Activated T-cell treated with anti-CD3 and anti-CD28 coated beads, Interleukin-2, amount 50 U/mL, for 4 hours (primary cell): ENCODE measurements at places on chromosomes 1 and 21. TPM values are rescaled to one million over a fixed set of nuclear protein-coding genes. Genes with fewer than 3 reads are reported as not detected.

DNA sequence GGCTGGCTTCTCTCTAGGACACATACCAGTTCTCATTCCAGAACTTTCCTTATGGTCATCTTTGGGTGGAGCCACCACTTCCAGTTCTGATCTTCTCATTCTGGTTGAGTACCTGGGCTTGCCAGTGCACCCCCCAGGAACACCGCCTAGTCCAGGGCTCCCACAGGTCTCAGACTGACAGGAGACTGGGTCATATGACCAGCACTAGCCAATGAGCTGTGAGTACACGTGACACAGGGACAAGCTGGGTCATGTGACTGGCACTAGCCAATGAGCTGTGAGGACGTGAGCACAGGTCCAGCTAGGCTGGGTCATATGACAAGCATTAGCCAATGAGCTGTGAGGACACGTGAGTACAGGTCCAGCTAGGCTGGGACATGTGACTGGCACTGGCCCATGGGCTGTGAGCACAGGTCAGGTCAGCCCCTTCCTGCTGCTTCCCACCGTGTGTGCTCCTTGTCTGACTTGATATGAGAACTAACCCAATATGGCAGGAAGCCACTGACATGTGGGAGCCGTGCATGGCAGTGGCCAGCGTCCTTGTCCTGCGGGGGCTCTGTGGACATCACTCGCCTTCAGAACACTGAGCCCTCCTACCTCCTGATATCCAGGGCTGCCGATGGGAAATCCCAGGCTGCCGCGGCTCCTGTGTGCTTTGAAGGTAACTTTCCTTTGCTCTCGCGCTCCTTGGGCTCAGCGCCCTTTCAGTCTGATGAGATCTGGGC, 22.7 kb downstream of the KRTAP10-1 start:
- DNase-seq, result no peak

DNA sequence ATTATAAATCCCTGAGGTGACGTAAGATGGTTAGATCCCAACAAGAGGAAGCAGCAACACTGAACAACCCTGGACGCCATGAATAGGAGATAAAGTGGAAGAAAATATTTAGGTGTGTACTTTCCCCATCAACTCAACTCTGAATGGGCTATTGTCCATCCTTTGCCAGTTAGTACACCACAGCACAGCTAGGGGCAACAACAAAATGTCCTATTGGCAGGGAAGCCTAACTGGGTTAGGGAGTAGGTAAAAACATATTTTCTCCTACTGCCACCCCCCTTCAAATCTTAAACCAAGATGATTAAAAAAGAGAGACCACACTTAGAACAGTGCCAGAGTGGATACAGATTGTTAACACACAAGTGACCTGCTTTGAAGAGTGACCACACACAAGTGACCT, 220.0 kb downstream of the LBR start:
- no peak for DNase-seq

DNA sequence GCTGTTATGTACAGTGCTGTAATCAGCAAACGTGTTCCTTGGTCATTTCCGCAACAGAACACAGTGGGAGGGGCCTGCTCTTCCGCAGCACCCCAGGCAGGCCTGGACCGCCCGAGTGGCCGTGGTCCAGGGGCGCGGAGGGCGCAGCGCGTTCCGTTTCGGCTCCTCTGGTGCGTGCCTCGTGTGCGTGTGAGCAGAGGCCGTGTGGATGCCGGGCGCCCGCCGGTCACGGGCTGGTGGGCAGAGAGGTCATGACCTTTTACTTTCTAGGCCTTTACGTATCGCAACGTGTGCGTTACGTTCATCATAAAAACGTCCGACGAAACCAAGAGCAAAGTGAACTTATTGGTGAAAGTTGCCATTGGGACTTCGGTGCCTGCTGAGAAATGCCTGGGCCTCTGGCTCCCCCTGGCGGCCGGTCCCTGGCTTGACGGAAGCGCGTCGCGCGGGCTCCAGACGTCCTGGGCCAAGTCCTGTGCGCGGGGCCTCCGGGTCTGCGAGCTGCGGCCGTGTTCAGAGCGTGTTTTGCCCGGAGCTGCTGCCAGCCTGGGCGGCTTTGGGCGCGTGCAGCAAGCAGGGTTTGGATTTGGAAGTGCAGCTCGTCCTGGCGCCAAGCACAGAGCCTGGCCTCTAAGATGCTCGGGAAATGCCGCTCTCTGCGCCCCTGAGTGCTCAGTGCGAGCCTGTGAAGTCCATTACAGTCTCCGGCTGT, 34.4 kb downstream of the COL18A1 start:
- DNase-seq, result peak; percentile 85

- DNase-seq, result no peak
These were observed 21.6 kb downstream of the RIT1 start for GRCh38 chr1:155889566-155889965.

DNA sequence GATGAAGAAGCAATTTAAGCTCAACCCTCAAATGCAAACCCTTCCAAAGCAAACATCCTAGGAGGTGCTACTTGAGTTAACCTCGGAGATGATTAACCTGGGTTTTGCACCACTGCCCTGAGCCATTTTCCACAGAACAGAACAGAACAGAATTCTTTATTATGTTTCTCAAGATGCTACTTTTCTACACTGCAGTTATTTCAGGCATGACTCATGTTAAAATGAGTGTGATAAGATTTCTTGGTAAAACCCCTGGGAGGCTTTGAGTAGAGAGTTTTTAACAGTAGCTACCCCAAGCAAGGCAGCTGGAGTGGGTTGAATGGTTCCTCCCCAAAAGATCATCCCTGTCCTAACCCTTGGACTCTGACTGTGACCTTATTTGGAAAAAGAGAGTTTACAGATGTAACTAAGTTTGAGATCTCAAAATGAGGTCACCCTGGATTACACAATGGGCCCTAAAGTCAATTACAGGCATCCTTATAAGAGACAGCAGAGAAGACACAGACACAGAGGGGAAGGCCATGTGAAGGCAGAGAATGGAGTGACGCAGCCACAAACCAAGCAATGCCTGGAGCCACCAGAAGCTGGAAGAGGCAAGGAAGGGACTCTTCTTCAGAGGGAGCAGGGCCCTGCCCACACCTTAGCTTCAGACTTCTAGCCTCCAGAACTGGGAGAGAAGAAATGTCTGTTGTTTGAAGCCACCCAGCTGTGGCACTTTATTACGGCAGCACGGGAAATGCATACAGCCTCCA, 153.4 kb downstream of the ETS2 start:
- DNase-seq, result no peak

DNA sequence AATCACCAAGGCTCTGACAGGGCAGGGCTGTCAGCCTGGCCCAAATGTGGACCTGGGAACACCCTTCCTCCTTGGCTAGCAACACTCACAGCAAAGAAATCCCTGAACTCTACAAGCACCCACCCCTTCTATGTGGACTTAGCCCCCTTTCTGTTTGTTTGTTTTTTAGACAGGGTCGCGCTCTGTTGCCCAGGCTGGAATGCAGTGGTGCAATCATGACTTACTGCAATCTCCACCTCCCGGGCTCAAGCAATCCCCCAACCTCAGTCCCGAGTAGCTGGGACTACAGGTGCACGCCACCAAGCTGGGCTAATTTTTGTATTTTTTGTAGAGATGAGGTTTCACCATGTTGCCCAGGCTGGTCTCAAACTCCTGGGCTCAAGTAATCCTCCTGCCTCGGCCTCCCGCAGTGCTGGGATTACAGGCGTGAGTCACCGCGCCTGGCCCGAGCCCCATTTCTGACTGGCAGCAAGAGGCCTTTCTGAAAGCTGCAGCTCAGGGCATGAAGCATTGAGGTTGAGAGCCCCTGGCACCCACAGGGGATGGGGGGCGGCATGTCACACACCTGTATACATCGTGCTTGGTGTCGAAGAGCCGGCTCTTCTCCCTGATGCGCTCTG, 16.2 kb downstream of the RIPK4 start:
- no peak for DNase-seq

DNA sequence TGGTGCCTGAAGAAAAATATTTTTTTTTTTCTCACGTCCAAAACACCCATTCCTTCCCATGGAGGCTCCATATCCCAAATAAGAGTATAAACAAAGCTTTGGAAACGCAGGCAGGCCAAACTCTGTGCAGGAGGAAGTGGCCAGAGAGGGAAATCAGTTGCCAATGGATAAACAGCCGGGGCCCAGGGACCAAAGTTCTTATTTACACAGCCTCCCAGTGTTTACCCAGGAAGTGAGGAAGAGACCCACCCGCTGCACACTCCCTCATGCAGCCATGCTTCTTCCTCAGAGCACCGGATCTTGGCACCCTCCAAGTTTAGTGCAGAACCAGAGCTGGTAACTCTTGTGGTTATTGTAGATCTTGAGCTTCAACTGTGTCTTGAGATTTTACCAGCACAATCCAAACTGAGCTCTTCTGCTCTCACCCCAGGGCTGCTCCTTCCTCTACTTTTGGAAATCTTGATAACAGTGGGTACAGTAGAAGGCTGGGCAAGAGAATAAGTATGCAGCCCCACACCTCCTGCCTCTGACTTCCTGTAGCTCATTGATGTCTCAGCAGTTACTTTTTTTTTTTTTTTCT, 14.2 kb downstream of the MARCKSL1 start:
- DNase-seq, result no peak

- DNase-seq, result no peak
These were observed 94.4 kb upstream of the RGS4 start for GRCh38 chr1:162974810-162975209.

DNA sequence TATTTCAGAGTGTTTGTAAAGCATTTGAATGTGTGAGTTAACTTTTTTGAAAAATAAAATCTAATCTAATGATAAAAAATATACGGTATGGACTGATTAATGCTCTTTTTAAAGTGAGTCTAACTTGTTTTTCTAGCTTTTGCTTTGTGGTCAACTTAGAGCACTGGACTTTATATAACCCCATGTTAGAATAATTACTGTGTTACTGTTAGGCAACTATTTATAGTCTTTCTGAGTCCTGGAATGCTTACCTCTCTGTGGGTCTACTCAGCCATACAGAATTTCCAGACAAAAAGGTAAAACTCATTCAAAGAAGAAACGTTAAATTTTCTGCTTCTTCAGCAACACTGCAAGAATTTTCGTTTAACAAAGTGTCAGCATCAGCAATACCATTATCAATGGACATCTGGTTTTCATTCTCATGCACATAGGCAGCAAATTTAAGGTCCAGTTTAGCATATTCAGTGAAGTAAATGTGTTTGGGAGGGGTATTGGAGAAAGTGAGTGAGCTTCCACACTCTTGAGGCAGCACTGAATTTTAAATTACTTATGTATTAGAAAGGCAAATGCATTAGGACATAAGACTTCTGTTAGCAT, 664.7 kb upstream of the NEGR1 start:
- DNase-seq, result no peak

DNA sequence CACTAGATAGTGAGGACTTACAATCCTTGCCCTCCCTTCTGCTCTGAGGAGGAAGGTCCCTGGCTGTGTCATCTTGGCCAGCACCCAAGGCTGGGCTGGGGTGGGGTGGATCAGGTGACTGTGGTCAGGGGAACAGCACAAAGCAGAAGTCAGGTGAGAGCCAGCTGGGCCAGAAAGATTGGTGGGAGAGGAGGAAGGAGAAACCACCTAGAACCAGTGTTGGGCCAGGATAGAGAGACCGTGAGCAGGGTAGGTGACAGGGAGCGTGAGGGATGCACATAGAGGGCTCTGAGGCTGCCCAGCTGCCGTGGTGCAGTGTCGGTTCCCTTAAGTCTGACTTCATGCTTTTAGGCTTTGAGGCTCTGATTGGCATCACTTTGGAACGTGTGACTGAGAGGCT, 22.7 kb downstream of the NCF2 start:
- DNase-seq, result no peak

- DNase-seq, result no peak
These were observed 118.9 kb downstream of the HHAT start for GRCh38 chr1:210447456-210448057.

DNA sequence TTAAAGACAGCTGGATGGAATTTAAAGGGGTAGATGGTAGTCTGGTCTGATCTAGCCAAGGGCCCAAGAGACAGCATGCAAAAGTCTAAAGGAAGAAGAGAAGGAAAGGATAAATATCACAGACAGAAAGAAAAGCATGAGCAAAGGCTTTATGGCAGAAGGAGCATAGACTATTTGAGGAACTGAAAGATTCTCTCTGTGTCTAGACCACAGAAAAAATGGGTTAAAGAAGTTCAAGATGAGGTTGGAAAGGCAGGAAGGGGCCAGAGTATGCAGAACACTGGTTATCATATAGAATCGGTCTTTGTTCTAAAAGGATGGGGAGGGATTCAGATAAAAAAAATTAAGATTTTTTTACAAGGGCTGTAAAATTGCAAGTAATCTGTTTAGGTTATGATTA, 136.8 kb upstream of the SGIP1 start:
- no peak for DNase-seq

DNA sequence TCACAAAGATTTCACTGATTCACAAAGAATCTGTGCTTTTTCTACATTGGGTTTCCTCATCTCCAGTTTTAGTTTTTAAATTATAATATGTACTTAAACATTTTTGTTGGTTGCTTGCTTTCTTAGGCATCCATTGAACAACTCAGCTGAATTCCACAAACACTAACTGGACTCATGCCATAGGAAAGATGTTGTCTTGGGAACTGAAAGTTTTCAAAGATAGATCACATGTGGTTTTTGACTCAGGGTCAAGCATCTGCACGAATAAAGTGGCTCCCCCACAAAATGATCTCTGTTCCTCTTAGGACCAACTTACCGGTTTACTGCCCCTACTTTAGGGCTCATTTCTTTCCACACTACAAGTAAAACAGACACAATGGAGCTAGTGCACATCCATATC, 3.1 kb upstream of the KRTAP21-1 start:
- no peak for DNase-seq

- DNase-seq, result no peak
These were observed 1352.7 kb upstream of the ADGRL2 start for GRCh38 chr1:80448081-80448480.

DNA sequence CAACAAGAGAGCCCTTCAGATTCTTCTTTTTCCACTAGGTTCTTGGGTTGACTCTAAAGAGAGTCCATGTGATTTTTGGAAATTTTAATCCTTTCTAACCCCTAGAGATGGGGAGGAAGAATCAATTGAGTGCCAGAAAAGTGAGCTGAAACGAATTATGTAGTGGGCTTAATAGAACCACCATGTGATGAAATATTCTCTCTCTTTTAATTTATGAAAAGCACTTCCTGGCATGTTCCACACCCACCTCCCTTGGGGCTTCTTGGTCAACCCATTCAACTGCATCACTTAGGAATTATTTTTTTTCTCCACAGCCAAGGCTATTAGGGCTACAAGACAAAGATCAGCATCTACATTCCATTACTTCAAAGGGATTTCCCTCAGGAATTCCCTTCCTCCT, 79.6 kb downstream of the ZC3H11B start:
- no peak for DNase-seq

- no peak for DNase-seq
These were observed 586.5 kb downstream of the PTBP2 start for GRCh38 chr1:97308131-97308530.

DNA sequence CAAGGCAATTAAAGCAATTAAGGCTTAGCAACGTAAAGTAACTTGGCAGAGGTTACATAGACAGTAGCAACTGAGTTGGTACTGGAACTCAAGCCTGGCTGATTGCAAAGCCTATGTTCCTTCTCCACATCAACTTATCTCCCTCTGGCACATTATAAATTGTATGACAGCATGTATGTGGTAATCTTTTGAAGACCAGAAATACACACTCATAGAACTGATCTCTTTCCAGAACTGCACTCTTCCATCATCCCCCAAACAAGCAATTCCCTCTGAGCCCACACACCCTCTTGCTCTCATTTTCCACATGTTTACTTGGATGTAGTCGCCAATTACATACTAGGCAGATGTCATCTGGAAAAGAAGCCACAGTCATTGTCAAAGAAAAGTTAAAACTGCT, 502.2 kb downstream of the PLPP3 start:
- DNase-seq, result no peak

CLCNKB gene
- not detected for total RNA-seq

LYST gene
- total RNA-seq, result 35.2 TPM
